ENCODE measurements at places on chromosomes 12 and 14.

GRCh38 chr12:130764073-130764472 lies 48.0 kb upstream of the RIMBP2 start:
- peak; percentile 39 for DNase-seq

- DNase-seq: peak; percentile 56
These were observed 18.5 kb downstream of the EVL start for GRCh38 chr14:100083706-100084105.

DNA sequence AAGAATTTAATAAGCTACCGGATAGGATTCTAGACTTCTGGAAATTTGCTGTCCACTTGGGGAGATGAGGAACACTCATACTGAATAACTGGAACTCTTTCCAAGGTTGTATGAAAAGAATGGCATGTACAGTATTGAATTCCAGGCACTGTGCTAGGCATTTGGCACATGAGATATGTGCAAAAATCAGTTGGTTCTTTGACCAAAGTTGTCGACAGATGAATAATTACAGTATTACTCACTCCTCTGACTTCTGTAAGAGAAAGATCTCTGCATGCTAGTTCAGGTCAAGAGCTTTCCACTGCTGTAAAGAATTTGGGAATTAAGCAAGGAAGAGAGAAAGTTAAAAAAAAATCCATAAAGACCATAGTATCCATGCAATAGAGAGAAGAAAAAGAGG lies 764.7 kb downstream of the BCL11B start:
- DNase-seq: no peak

DNA sequence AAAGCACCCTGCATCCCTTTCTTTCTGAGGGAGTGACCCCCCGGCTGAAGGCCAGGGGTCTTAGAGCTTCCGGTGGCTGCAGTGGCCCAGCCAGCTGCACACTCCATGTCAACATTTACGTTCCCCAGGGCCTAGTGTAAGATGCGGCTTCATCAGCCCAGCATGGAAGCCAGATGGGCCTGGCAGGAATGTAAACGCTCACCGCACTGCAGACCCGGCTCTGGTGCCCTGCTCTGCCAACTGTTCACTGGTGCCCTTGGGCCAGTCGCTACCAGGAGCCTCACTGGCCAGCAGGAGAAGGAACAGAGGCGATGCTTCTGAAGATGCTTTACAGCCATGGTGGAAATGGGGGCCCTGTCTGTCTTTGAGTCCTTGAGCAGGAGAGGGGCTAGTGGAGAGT lies 8.6 kb upstream of the TMEM119 start:
- peak; percentile 51 for DNase-seq

DNA sequence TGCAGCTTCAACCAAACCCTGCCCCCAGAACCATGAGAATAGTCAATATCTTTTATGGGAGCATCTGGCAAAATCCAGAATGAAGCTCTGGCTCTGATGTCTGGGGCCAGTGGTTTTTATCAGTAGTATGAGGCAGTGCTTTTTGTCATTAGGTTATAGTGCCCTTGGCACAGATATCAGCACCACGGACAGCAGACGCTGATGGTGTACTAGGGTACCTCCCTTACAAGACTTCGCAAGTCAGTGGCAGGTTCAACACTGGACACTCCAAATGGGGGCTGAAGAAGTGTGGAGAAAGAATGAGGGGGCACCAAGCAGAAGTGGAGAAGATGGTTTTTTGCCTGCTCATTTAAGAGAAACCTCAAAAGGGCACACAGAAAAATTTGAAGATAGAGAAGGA lies 68.2 kb upstream of the E2F7 start:
- peak; percentile 68 for DNase-seq

- peak; percentile 37 for DNase-seq
These were observed 34.7 kb upstream of the AMIGO2 start for GRCh38 chr12:47114481-47114892.

DNA sequence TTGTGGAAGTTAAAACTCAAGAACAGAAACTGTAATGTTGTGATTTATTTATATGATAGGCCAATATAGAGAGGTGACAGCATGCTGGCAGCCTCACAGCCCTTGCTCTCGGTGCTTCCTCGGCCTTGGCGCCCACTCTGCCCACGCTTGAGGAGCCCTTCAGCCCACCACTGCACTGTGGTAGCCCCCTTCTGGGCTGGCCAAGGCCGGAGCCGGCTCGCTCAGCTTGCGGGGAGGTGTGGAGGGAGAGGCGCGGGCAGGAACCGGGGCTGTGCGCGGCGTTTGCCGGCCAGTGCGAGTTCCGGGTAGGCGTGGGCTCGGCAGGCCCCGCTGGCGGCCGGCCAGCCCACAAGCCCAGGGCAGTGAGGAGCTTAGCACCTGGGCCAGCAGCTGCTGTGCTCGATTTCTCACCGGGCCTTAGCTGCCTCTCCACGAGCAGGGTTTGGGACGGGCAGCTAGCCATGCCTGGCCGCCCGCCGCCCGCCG lies 65.8 kb upstream of the SLC8A3 start:
- DNase-seq: peak; percentile 15

DNA sequence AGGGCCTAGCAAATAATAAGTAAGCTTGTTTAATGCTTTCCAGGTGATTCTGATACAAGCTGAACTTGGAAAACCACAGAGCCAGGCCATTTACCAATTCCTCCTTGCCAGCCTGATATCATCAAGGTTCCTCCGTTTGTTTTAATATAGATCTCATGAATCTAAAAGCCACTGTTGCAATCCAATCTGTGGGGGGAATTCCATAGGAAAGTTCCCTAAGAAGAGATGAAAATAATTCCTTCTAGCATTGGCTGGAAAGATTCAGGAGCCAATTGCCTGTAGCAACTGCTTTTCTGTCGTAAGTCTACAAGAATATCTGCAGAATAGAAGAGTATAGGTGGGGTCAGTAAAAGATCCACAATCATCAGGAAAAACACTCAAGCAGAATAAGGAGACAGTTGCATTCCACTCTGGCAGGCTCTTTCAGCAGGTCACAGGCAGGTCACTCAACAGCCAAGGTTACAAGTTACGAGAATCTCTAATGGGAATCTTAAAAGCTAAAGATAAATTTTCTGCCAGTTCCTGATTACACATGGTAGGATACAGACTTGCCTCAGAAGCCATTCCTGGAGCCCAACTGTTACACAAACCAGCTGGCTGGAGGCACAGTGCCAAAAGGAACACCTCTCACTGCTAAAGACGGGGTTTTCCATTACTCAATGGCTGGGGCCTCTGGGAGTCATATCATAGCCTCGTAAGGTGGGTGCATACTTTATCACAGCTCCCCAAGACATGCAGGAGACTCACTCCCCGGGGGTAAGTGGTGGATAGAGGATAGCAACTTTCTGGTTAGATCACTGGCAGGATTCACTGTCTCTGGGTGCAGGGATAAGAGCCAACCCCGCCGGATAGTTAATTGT lies 43.6 kb downstream of the FGD6 start:
- peak; percentile 98 for DNase-seq

GRCh38 chr12:58491306-58491705 lies 429.0 kb downstream of the LRIG3 start:
- DNase-seq: peak; percentile 97

DNA sequence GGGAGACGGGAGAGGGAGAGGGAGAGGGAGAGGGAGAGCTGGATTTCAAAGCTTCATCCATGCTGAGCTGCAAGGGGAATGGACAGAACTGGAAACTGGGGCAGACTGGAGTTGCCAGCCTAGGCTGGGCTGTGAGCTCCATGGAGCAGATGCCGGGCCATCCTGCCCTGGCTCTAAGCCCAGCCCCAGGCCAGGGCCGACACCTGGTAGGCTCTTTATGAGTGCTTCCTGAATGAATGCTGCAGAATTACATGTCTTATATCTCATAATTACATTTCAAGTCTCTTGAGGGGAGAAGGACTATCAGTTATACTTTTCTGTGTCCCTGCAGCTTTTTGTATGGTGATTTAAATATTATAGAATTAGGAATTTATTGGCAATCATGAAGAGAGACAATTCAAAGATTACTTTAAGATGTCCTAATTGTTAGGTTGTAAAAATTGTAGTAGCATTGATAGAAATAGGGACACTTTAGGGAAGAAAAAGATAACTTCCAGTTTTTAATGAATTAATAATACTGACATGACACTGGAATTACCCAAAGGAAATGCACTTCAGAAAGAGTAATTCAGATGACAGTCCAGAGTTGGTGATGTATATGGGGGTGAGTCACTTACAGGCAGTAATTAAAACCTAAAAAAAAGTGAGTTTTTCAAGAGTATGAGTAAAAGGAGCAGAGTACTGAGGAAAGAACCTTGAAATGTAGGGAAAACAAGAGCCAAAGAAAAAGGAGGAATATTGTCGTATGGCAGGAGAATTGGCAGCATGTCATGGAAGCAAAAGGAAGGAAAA lies 29.0 kb downstream of the SCYL2 start:
- peak; percentile 2 for DNase-seq

GRCh38 chr12:38872561-38872960 lies 32.8 kb downstream of the CPNE8 start:
- peak; percentile 8 for DNase-seq

- DNase-seq: no peak
These were observed 27.5 kb downstream of the CCDC91 start for GRCh38 chr12:28217805-28218204.

DNA sequence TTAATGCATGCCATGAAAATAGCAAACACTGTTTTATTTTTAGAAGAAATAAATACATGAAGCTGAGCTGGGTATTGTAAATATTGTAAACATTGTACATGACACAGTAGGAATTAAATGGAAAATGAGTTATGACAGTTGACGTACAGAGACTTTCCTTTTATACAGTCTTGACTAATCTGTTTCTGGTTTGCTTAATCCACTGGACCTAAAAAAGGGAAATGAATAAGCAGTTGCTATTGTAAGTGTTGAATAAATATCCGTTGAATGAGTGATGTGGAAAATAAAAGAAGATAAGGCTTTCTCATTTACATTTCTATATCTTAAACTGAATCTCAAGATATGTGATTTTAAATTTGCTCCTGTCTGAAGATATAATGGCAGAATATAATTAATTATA lies 15.0 kb downstream of the PMCH start:
- no peak for DNase-seq

DNA sequence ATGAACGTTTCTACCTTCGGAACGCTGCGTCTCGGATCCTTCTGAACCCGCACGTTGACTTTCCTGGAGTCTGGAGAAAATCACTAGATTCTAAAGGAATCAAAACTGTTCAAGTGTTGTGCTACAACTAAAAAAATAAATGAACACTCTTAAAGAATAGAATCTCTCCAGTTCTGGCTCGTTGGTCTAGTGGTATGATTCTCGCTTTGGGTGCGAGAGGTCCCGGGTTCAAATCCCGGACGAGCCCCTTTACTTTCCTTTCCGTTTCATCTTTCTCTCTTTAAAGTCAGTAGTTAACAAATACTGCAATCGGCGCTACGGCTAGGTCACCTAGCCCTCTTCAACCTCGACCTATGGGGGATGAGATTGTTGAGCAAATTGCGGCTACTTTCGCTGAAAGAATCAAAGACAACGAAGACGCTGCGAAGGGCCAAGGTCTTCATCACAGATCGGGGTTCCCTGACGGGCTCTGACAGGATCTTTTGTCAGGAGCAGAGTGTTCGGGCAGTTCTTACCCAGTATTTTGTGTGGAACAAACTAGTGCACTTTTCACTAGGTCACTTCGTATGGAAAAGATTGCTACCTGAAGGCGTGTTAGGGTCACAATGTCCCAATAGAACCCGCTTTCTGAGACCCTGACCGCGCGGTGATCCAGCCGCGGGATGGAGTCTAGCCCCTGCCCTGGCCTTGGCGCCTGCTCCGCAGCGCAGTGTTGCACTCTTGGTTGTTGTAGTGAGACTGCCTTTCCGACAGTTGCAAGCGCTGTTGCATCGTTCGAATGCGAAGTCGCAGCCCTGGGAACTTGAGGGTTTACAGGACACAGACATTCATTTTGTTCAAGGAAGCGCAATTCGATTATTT lies 8.4 kb downstream of the OR6S1 start:
- DNase-seq: peak; percentile 84

DNA sequence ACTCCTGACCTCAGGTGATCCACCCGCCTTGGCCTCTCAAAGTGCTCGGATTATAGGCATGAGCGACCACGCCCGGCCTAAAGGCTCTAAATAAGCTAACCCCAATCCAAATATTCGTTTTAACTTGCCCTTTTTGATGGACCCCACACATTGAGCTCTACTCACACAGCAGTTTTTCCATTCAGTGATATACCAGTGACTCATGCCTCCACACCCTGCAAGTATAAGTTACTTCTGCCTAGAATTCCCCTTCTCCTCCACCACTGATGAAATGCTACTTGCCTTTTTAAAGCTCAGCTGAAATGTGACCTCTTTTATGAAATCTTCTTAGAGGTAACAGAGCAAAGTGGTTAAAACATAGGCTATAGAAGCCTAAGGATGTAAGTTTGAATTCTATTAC lies 68.8 kb downstream of the EXOC5 start:
- DNase-seq: peak; percentile 21

DNA sequence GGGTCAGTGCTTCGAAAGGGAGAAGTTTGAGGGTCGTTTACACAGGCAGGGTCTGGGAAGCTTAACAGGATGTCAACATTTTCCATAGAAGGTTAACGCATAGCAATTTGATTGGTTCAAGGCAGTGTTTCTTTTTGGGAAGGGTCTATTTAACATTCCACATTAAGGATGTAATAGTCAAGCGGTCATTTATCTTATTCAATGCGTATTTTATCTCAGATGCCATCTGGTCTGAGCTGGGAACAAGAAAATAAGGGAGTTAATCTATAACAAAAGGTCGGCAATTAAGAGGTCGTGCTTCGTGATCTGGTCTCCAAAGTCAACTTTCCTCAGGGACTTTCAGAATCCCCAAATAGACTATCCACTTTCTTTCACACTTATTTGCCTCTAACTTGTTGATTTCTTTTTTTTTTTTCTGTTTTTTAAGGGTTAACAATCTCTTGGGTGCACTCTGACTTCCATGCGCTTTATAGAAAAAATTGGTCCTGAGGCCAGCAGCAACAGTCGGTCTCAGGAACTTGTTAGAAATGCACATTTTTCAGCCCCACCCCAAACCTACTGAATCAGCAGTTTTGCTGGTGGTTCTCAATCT lies 550 bp upstream of the RESF1 start:
- DNase-seq: no peak

GRCh38 chr14:54603362-54603761 lies 36.4 kb downstream of the SAMD4A start:
- DNase-seq: peak; percentile 57

DNA sequence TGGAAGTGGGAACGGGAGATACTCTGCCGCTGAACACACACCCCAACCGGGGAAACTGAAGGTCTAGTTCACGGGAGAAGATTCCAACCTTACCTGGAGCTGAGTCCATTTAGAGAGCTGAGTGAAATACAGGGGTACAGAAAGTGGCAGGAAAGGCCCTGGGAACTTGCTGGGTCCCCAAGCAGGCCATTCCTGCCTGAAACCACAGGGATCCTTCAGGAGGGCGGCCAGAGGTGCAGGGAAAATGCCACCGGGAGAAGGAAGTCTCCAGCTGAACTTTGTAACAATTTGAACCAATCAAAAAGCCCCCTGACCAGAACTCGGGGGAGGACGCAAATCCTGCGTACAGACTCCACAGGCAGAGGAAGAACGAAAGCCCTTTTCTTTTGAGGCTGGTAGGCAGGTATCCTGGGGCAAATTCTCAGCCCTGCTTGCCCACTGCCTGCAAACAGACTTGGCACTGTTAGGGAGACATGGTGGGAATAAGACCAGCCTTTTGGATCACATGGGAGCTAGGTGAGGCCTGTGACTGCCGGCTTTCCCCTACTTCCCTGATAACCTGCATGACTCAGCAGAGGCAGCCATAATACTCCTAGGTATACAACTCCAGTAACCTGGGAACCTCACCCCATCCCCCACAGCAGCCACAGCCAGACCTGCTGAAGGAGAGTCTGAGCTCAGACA lies 170.9 kb downstream of the SEC23A start:
- no peak for DNase-seq
